ENCODE measurements at places on chromosomes 2 and 18.
A peak's percentile ranks its signal among the peaks of the same experiment; 100 is the strongest.

GRCh38 chr2:230828272-230828961, 36.3 kb upstream of the ITM2C start:
- DNase-seq: peak; percentile 60

GRCh38 chr18:35141567-35142274, 99.1 kb upstream of the ZNF397 start:
- no peak for DNase-seq

DNA sequence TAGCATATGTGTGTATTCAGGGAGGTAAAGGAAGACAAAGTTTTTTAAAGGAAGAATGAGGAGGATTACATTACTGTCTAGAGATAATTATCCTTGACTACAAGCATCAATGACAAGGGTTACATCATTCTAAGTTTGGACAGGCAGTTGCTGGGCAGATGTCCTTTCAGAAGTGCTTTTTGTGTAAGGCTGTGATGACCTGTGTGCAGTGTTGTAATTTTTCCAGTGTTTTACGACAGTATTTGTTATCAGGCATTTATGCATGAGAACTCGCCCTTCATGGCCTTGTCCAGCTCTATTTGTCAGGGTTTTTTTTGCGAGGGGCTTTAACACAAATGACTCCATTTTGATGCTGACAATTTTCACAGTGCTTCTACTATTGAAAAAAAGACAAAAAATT, 658.3 kb upstream of the NXPH2 start:
- DNase-seq: no peak

- DNase-seq: no peak
Measured at GRCh38 chr2:30664761-30665358, 142.4 kb downstream of the CAPN13 start.

- DNase-seq: no peak
Measured at GRCh38 chr2:221330436-221330835, 241.7 kb downstream of the EPHA4 start.

GRCh38 chr2:219965287-219966194, 338.1 kb downstream of the SLC4A3 start:
- no peak for DNase-seq

DNA sequence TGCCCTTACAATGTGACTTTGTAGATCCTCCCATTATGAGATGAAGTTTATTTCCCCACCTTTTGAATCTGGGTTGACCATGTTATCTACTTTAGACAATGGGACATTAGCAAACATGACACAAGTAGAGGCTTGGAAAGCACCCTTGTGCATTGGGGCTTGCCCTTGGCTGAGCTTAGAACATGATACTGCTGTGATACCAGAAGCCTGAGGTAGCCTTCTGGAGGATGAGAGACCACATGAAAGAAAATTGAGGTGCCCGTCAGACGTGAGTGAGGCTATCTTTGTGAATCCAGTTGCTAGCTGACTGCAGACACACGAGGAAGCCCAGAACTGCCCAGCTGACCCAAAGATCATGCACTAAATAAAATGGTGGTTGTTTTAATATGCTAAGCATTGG, 341.2 kb downstream of the CYP26B1 start:
- no peak for DNase-seq

DNA sequence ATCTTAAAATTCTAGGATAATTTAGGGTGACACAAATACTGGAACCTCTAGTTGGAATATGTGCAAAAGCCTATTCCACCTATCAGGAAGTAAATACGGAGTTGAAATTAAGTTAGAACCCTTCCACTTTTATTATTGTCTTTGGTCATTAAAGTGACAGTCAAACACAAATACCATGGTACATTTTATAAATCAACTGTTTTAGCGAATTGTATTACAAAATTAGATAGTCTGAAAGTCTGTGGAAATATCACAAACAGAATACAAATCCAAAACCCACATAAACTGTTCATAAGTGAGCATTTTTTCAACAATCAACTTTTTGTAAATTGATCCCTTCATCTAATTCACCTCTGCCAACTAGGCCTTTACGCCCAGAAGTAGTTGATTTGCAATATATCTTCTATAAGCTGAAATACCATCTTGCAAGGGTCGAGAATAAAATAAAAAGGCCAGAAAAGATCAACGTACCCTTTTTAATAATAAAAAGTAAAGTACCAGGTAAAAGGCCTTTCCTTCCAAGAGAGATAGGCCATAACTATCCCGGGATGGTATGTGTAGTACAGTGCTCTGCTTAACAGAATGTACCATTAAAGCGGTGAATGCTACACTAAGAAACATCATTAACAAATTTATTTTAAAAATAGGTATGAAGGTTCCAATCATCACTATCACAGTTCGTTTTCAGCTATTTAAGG, 1.3 kb downstream of the USP34 start:
- DNase-seq: peak; percentile 16

DNA sequence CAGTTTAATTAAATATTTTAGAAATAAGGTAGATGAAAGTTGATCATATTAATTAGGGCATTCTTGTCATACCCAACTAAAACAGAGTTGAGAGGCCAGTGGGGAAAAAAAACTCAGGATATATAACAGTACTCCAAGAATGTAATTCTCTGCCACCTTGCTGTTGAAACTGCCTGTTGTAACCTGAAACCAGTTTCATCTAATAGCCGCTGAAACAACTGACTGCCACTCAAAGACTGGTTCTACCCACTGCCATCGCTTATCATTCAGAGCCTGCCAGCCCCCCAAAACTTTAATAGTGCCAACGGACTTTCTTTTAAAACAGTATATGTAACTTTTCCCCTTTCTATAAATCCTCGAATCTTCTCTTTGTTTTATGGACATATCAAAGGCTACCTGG, 37.7 kb upstream of the FSIP2 start:
- no peak for DNase-seq

GRCh38 chr2:156892467-156893281, 364.8 kb upstream of the GALNT5 start:
- DNase-seq: peak; percentile 49

- no peak for DNase-seq
Measured at GRCh38 chr2:143704451-143705106, 575.4 kb downstream of the ARHGAP15 start.

DNA sequence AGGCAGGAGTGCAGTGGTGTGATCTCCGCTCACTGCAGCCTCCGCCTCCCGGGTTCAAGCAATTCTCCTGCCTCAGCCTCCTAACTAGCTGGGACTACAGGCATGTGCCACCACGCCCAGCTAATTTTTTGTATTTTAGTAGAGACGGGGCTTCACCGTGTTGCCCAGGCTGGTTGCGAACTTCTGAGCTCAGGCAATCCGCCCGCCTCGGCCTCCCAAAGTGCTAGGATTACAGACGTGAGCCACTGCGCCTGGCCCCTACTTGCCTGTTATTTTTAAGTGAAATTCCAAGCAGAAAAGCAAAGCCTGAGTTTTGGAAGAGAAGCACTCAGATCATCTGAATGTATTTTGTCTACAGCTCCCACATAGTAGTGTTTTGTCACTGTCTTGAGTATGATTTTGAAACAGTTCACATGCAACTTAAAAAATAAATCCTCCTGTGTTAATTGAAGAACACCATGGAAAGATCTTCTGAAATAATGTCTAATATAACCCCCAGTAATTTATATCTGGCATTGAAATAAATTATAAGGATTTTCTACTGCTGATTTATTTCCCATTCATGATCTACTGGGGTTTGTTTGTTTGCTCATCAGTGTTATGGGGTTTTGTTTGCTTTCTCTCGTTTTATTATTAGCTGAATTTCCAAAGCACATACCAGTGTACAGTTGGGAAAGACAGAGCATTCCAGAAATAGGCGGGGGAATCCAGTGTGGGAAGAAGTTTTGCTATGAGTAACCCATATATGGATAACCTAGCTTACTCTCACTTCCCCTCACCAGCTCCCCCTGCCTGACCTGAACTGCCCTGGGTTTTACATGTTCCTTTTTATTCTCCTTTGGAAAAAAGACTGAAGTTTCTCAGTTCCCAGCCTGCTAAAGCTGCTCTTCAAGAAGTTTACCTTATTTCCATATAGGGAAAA, 80.1 kb upstream of the MAP3K20 start:
- no peak for DNase-seq

DNA sequence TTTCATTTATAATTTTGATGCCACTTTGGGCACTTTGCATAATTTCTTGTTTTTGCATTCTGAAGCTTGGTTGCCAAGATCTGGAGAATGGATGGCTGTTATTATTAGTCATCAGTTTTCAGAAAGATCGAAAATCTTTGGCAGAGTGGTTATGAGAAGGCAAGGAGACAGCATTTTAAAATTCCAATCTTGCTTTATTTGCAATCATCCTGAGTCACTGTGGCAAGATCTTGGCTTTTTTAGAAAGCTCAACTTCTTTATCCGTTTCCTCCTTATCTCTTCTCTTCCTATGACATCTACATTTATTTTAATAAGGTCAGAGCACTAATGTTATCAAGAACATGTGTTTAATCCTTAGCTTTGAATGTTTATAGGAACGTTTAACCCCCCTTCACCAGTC, 31.1 kb upstream of the EIF2AK3 start:
- peak; percentile 26 for DNase-seq

- peak; percentile 72 for DNase-seq
Measured at GRCh38 chr2:27496357-27497287, at the start of gene GCKR. Gene GCKR, plus strand, starts transcription at chr2:27496839. Its CDS starts 66 bp downstream, at chr2:27496905.

GRCh38 chr18:79569720-79570119, 109.9 kb upstream of the CTDP1 start:
- no peak for DNase-seq

GRCh38 chr18:55694291-55694690, 106.3 kb upstream of the TCF4 start:
- peak; percentile 29 for DNase-seq

DNA sequence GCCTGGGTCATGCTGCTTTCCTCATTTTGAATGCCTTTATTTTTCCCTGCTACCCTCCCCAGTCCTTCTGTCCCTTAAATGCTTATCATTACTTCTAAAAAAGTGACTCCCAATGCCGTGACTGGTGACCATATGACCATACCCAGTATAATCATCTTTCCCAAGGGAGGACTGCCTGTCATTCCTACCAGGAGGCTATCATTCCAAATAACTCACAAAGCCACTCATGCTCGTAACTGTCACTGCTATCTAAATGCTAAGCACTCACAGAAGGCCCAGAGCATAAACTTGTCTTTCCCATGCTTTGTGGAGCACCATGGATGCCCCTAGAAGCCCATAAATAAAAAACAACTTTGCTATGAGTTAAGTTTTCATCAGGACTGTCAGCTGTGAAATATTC, 38.7 kb upstream of the CREB1 start:
- DNase-seq: no peak

DNA sequence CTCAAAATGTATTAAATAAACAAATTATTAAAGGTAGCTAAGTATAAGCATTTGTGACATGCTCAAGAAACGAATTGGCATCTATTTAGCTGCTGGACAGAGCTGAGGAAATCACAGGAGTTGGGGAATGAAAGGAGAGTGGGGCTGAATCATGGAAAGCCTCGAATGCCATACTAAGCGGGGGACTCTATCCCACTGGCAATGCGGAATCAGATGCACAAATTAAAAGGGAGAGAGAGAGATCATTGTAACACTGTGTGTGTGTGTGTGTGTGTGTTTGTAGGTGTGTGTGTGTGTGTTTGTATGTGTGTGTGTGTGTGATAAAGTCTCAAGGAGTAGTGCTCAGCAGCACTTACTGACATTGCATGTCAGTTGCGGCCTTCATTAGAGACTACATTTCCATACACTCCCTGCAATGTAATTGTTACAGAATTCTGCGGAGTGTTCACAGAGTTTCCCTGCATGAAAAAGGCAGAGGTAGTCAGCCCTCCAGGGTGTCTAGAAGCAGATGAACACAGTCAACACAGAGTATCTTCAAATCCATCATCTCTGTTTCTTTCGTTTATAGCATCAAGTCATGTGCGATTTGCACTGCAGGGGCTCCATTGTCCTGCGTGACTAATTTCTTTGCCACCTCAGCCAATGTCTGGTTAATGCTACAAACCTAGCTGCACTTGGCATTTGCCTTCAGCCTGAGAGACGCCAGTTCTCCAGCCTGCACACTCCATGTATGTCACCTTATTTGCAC, 111.7 kb upstream of the CYRIA start:
- DNase-seq: no peak

- DNase-seq: no peak
Measured at GRCh38 chr18:78519394-78520062, 460.1 kb upstream of the SALL3 start.

DNA sequence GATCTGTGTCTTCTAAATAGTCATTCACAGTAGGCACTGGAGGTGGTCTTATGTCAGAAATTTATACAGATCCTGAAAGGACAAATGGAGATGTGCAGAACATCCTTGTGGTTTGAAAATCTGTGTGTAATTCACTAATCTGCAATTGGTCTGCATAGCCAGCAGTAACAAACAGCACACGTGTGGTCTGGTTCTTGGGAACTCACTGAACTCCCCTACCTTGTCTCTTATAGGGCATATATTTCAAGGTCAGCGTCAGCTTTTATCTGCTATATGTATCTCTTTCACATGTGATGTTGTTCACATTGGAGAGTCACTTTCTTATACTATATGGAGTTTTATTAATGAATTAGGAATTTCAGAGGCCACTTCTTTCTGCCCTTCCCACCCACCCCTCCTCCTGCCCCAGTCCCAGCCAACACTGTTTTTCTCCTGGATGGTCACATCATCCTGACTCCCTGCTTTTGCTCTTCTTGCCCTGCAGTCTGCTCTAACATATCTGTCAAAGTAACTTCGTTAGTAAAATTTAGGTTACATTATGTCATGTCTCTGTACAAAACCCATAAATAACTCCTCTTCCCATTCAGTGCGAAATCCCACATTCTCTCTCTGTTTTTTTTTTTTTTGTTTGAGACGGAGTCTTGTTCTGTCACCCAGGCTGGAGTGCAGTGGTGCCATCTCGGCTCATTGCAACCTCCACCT, 35.4 kb upstream of the CABYR start:
- DNase-seq: no peak

- no peak for DNase-seq
Measured at GRCh38 chr18:2597639-2598038, 26.3 kb downstream of the NDC80 start.

DNA sequence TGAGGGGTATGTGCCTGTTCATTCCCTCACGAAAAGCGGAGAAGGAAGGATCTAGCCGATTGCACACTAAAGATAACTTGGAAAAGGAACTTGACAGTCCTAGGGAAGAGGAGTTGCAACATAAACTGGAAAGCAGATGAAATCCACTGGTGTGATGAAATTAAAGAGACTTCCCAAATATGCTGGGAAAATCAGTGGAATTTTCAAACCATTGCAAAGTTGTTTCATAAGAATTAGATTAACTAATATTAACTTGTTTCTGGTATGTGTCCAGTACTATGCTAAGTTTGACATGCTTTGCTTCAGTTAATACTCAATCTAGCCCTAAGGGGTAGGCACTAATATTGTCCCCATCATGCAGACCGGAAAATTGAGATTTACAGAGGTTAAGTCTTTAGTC, 222.7 kb downstream of the IKZF2 start:
- DNase-seq: no peak

GRCh38 chr2:55420439-55420725, 726 bp upstream of the CCDC88A start:
- no peak for DNase-seq

DNA sequence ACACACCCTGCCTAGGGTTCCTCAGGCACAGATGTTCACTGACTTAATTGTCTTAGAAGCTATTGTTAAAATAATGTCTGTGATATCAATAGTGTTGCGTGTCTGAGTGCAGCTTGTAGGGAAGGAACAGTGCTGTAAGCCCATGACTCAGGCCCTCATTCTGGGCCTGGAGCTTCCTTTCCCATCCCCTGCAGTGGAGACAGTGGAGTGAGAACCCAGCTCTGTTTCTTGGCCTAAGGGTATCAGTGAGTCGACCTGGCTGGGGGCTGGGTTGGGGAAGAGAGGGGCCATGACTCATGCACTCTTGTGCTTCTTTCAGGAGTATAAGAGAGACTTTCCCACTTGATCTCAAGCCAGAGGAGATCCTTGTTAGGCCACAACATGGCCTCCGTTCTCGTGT, 106.8 kb downstream of the HRH4 start:
- no peak for DNase-seq

GRCh38 chr2:177296040-177296439, 31.5 kb upstream of the NFE2L2 start:
- peak; percentile 69 for DNase-seq
